ENCODE measurements at places on chromosomes 1 and 21.

DNA sequence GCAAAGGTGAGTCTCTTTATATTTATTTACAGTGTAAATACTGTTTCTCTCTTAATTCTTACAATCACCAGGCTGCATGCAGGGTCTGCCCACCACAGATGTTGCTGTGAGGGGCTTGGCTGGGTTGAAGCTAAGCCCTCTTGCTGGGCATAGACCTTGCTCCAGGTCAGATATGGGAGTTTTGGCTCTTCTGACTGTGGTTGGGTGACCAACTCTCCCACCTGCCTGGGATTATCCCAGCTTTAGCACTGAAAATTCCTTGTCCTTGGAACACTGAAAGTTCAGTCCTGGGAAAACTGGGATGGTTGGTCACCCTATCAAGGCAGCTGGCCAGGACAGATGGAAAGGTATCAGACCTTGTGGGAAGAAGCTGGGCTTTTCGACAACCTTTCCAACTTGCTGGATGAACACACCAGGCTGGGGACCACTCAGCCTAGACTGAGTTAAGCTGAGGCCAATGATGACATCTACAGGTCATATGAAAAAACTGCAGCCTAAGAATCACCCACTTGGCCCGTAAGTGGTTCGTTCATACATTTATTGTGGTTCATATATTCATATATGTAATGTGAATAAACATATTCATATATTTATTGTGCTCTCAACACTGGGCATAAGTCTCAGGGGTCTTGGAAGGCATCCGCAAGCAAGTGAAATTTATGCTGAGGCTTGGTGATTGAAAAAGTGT lies 26.6 kb upstream of the HPDL start:
- no peak for DNase-seq

DNA sequence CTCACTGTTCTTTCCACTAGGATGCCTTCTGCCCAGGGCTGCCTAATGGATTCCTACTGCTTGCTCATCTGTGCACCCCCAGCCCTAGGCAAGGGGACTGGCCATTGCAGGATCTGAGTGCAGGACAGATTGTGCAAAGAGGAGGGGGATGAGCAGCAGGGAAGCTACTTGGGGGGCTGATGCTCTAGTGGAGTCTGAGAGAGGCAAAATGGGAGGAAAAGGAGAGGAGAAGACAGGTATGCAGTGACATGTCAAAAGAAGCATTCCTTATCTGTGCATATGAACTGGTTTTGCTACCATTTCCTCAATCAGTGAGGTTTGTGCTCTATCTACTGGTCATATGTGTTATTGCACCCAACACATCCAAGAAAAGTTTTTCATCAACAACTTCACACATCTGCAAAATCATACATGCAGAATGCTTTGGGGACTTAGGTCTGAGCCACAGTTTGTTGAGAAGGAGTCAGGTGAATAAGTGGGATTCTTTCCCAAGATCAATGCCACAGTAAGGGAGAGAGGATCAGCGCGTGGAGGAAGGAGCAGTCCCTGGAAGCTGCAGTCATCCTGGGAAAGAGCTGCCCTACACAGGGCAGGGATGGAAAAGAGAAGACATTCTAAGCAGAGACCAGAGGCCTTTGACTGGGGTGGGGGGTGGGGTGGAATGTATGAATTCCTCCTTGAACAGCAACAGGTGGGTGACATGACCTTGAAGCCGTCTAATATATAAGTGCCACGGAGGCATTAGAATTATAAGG lies 14.4 kb downstream of the SLC5A9 start:
- no peak for DNase-seq

- DNase-seq: no peak
Observed at GRCh38 chr1:100441651-100442050, 89.3 kb downstream of the CDC14A start.

GRCh38 chr1:56204206-56204605 lies 375.2 kb downstream of the PLPP3 start:
- DNase-seq: no peak

DNA sequence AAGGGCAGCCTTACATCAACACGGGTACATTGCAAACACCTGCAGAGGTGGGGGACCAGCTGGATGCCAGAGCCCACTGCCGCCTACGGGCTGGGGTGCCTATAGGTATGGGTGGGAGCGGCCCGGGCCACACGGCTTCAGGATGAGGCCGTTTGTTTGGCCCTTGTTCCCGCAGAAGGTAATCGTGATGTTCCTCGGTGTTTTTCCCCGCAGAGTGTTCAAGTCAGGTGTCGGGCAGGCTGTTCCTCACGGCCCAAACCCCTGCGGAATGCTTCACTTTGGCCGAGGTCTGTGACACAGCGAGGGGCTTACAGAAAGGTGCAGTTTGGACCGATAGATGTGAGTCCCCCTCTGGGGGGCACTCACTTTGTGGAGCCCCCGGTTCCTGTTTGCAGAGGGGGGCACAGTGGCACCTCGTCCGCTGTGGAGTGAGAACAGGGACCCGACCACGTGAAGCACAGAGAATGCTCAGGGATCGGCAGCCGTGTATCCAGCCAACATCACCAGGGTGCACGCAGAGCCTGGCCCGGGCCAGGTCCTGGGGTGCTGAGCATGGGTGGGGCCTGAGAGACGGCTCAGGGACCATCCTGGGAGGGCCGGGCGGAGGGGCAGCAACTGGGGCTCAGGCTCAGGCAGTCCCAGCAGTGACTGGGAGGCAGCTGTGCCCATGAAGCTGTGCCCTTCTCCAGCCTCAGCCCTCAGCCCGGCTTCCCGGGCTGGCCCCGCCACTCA lies 453 bp upstream of the TTLL10 start:
- DNase-seq: no peak

DNA sequence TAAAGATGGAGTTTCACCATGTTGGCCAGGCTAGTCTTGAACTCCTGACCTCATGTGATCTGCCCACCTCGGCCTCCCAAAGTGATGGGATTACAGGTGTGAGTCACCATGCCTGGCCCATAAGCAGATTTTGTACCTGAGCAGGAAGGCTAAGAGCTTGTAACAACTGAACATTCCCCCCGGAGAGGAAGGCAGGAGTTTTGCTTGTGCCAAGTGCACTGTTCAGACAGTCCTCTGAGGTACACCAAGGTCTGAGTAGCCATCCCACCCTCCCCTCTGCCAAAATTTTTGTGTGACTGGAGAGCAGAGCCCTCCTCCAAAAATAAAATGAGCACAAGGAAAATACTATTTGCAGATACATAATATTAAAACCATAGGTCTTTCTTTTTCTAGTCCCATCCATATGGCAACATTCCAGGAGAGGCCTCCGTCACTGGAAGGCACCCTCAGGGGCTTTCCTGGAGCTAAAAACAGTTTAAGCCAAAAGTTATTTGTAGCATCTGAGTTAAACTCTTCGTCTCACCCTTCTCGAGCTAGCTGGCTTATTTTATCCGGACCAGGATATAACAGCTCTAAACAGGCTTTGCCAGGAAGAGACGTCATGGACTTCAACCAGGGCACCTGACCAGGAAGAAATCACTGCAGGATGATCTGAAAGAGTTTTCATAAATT lies 27.2 kb downstream of the CAPN2 start:
- DNase-seq: no peak

- DNase-seq: no peak
Observed at GRCh38 chr1:214660900-214661299, 57.9 kb downstream of the CENPF start.

DNA sequence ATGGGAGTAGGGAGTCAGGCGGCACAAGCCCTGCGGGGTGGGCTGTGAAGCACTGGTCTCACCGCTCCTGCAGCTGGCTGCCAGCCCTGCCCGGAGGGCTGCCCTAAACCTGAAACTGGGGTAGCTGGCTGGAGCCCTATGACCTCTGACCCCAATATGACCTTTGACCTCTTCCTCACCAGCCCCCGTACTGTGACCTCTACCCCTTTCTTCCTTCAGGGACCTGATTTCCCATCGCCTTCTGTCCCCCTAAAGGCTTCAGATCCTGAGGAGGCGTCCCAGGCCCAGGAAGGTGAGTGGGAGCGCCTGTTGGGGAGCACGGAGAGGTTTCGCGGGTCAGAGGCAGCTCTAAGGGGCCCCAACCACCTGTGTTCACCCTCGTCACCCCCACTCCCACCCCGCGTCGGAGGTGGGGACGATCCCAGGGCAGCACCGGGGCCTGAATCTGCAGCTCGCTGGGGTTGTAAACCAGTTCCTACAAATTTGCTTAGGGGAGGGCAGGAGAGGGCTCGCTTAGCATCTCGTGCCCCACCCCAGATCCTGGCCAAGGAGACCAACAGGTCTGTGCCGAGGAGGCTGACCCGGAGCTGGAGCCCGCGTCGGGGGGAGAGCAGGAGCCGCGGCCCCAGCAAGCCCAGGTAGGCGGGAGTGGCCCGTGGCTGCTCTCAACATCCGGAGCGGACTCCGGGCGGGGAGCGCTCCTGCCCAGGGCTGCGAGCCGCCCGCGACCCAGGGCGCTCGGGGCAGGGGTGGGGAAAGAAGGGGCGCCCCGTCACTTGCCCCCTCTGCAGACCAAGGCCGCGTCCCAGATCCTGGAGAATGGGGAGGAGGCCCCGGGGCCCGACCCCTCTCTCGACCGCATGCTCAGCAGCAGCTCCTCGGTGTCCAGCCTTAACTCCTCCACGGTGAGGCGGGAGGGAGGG lies 7.3 kb downstream of the SYTL1 start:
- DNase-seq: no peak

DNA sequence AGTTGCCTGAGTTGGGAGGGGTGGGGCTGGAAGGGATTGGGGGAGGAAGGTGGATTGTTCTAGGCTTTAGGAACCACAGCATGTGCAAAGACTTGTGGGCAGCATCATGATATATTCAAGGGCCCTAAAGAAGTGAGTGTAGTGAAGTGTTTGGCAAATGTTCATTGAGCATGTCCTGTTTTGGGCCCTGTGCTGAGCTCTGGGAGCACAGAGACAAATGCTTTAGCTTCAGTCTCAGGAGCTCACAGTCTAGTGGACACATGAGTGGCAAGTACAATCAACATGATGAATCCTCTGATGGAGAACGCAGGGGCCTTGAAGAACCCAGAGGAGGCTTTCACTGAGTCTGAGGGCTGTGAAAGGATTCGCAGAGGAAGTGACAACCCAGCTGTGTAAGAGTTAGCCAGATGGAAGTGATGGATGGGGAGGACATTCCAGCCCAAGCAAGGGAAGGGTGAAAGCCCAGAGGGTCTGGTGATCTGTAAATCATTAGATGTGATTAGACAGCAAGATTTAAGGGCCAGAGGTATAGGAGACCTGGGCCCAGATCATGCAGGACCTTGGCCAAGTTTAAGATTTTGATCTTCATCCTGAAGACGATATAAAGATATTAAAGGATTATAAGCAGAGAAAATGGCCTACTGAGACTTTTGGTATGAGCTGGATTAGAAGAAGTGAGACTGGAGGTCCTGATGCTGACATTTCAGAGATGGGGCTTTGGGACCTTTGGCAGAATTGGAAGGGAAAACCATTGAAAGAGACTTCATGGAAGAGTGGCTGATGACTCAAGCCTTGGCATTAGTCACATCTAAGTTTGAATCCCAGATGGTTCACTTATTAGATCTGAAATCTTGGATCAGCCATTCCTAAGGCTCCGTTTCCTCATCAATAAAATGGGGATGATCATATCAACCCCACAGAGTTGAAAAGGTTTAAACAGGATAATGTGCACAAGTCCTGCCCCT lies 4.6 kb downstream of the IPO13 start:
- DNase-seq: no peak
